Activated CD8-positive, alpha-beta memory T cell treated with anti-CD3 and anti-CD28 coated beads for 48 hours (primary cell): ENCODE measurements at places on chromosomes 2 and 18.

DNA sequence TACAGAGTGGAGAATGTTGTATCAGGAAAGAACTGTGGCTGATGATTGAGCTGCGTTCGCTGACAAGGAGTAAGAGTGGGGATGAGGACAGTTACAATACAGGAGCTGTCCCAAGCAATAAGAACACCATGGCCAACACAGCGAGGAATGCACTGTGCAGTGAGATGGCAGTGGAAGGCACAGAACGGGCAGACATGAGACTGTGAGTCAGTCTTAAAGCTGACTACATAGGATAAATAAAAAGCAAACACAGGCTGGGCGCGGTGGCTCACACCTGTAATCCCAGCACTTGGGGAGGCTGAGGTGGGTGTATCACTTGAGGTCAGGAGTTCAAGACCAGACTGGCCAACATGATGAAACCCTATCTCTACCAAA, 89.8 kb downstream of the CABYR start:
- no peak for DNase-seq

GRCh38 chr2:138502255-138503086, 901 bp downstream of the SPOPL start:
- peak; percentile 5 for DNase-seq

GRCh38 chr2:3867469-3867868, 164.1 kb downstream of the DCDC2C start:
- no peak for DNase-seq

DNA sequence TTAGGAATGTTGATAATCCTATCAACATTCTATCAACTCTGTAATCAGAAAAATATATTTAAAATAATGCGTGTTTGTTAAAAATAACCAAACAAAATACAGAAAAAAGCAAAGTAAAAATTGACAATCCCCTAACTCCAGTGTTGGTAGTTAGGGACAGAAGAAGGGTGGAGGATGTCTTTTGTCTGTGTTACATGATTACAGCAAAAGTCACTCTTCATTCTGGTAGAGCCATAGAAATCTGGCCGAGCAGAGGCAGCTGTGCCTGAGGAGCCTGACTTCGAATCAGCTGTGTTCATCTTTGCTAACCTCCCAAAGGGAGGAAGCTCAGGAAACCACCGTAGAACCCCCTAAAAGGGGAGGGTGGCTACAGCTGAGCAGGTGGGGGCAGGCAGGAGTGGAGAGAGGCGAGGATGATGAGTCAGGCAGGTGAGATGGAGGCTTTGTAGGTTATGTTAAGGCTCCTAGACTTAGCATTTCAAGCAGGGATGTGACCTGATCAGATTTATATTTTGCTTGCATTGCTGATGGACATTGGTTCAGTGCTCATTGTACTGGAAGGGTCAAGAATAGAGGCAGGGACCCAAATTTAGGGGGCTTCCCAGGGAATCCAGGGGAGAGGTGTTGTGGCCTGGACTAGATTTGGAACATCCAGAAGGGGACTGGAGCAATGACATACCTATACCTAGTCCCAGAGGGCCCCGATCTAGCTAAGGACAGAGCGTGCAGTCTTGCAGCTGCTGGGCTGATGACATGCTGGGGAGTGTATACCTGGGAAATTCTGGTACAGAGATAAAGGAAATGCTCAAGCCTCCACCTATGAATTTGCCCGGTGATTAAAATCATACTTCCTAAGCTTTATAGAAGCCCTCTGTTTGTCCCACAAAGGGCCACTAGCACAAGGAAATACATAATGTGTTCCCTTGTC, 95.7 kb downstream of the NEDD4L start:
- DNase-seq = no peak

DNA sequence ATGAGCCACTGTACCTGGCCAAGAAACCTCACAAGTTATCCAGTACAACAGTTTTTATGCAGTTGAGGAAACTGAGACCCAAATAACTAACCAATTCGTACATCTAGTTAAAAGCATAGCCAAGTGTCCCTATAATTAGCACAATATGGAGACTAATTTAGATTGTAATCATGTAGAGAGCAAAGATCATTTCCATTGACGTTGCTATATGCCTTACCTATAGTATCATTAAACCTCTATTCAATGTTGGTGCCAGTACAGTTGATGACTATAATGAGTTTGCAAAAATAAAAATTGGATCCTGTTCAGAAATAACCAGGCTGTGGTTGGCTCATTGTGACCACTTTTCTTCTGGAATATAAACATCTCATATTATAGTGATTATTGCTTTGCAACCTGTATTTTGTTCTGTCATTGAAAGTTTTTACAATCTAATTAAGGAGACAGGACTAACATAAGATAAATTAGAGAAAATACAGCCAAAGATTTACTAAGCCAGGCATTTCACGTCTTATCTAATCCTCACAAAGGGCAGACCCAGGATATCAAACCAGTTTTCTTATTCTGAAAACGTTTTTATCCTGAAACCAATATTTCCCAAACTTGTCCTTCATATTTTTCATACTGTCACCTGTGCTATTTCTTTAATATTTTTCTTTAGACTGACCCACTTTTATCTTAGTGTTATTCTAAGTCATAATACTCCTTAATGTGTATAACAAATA, 130.0 kb upstream of the STON1 start:
- DNase-seq = no peak

GRCh38 chr2:207151048-207151447, 14.7 kb downstream of the KLF7 start:
- DNase-seq = no peak

DNA sequence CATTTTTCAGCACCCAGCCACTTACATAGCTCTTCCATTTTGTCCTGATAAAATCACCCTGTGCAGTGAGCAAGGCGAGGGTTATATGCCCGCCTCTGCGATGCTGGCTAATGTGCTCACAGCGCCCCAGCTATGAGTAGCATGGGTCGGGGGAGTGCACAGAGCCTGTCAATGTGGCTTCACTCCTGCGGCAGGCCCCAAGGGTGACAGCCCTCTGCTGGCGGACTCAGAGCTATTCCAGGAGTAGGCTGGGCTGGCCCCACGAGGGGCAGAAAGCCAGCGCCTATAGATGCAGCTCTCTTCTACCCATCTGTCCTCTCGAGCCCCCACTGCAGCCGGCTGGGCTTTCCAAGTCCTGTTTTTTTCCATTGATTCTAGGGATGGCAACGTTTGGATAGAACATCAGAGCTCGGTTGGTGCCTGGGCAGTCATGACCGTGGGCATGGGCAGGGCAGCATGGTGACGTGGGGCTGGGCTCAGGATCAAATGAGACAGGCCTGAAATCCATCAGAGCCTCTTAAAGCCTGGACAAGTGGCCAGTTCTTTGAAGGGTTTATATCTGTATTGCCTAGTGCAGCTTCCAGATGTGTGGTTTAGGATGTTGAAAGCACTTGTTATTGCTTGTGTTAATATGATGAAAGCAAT, 134.7 kb downstream of the MCFD2 start:
- no peak for DNase-seq

DNA sequence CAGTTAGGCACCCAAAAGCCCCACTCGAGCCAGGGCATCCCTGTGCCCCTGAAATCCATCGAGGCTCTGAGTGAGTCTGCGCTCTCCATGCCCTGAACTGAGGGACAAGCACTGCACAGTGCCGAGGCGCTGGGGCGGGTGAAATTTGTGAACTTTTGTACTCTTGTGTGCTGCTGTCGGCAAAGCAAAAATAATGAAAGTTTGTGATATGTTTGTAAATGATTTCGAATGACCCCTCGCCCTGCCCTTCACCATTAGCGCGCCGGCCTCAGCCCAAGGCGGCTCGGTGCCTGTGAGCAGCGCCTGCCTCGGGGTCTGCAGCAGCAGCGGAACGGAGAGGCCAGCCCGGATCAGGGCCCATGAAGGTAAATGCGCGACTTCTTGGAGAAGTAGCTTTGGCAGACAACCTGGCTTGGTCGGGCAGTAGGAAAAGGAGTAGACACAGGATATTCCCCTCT, 1.8 kb upstream of the HOXD4 start:
- no peak for DNase-seq

DNA sequence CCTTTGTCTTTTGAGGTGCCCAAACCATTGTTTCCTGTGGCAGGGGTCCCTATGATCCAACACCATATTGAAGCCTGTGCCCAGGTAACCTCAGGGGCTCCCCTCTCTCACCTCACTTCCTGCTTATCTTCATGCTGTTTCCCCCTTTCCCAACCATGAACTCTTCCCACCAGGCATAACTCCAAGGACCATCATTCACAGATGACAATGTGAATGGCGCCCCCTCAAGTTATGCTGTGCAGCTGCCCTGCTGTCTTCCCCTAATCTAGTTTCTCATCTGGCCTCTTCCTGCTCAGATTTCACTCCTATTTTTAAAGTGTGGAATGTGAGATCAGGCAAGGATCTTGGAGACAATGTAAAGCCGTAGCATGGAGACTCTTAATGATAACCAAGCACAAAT, 1.4 kb downstream of the GMPPA start:
- DNase-seq = no peak

DNA sequence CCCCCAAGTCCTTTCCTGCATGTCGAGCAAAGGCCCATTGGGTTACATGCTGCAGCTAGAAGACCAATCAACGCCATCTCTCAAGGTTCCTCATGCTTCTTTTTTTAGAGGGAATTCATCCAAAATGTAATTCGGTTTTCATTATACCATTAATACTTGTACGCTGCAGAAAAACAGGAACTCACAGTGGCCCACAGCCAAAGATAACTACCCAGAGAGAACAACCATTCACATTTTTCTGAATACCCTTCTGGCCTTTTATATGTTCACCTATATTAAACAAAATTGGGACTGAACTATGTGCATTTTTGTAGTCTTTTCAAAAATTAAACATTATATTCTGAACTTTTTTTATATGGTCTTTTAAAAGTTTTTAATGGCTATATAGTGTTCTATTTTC, 25.8 kb downstream of the FARP2 start:
- no peak for DNase-seq

DNA sequence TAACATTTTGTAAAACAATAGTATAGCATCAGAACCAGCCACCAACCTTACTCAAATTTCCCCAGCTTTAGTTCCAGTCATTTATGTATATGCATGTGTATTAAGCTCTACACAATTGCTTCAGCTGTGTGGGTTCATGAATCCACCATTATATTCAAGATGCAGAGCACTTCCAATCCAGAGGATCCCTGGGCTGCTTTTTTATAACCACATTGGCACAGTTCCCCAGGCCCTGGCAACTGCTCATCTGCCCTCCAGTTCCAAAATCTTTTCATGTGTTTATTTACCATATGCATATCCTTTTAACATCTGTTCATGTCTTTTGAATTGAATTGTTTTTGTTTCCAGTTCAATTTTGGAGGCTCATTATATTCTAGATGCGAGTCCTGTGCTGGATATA, 482.9 kb upstream of the HS6ST1 start:
- DNase-seq = no peak

- DNase-seq = no peak
Observed at GRCh38 chr2:185507719-185508118, 230.9 kb upstream of the FSIP2 start.

- DNase-seq = no peak
Observed at GRCh38 chr2:66794551-66794950, 359.6 kb downstream of the MEIS1 start.

- no peak for DNase-seq
Observed at GRCh38 chr2:48205137-48205798, 299.0 kb upstream of the FBXO11 start.

- no peak for DNase-seq
Observed at GRCh38 chr2:11899264-11899818, 152.9 kb downstream of the LPIN1 start.

- no peak for DNase-seq
Observed at GRCh38 chr2:212451786-212452231, 86.8 kb downstream of the ERBB4 start.

DNA sequence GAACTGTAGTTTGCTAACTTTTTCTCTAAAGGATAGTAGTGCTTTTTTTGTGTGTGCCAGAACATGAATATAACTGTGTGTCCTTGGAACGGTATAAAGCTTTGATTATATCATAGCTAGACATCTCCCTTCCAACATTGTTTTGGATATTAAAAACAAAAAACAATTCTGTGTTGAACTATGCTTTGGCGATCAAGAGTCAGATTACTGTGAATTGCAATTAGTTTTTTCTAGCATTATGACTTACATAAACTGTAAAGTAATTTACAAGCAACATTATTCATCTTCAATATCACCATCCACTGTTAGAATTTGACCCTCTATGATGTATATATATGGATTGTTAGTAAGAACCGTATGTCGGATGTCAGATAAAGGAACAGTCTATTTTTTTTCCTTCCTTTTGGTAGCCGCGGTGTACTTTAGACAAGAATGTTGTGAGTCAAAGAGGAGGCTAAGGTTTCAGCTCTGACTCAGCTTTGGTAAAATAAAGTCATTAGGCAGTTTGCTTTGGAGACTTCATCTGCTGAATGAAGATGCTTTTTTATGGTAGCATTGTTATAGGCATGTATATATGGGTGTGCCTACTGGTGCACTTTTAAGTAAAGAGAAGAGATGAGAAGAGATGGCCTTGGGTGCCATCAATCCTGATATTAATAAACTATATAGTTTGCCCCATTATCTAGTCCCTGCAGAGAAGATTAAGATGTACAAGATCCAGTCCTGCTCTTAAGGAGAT, 76.4 kb downstream of the LTBP1 start:
- DNase-seq = no peak

- DNase-seq = no peak
Observed at GRCh38 chr2:226030369-226030768, 630.9 kb downstream of the NYAP2 start.

DNA sequence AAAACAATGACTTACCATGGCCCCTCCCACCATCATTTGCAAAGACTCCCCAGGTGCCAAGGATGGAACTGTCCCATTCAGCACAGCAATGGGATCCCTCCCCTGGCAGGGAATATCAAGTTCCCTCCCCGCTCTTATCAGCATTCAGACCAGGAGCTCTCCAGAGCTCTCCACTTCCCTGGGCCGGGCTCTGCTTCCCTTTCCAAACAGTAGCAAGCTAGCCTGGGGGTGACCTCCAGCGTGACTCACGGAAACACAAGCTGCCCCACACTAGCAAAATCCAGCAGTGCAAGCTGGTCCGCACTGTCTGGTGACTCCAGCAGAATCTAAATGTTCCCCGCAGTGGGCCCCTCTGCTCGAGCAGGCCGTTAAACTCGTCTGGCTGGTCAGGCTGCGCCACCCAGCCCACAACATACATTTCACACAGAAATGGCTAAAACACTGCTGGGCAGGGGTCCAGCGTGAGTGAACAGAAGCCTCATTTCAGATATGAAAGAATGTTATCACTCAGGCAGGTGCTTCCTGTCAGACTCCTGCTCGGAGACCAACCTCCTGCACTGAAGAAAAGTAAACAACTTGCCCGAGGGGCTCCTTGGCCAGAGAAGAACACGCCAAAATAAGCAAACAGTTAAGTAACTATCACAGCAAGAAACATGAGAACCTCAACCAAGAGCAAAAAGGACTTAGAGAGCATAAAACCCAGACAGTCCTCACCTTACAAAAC, 33.9 kb downstream of the STAT1 start:
- no peak for DNase-seq

- no peak for DNase-seq
Observed at GRCh38 chr2:227597036-227597435, 1.7 kb upstream of the SCYGR2 start.

- DNase-seq = no peak
Observed at GRCh38 chr18:61554117-61554776, 221.0 kb downstream of the CDH20 start.
